ENCODE measurements at places on chromosomes 6 and 20. TPM values are rescaled to one million over a fixed set of nuclear protein-coding genes. Genes with fewer than 3 reads are reported as not detected.

DNA sequence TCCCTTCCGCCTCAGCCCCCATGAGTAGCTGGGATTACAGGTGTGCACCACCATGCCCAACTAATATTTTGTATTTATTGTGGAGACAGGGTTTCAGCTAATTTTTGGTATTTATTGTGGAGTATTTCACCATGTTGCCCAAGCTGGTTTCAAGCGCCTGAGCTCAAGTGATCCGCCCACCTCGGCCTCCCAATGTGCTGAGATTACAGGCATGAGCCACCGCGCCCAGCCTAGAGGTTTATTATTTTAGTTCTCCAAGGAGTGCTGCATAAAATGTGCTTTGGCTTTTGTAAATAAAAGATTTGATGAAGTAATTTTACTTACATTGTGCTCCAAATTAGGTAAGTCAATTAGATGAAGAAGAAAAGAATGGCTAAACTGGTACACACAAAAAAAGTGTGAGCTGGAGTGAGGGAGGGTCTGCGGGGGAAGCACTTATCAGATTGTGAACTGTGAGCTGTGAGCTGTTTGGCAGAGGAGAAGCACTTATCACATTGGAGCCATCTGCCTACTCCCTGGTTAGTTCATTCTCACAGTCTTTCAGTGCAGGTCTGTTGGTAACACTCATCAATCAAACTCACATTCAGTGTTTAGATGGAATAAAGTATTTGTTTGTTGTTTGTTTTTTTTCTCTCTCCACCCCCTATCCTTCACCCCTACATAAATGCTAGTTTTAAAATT, 398.0 kb downstream of the EPHA7 start:
- no peaks in the 10 kb centered on the region for H3K4me1 ChIP-seq
- H3K27ac ChIP-seq = no peak overlapping the region
- H3K36me3 ChIP-seq = no peaks in the 10 kb centered on the region
- H3K4me3 ChIP-seq = no peak overlapping the region
- DNase-seq = no peak

- no peak overlapping the region for H3K4me3 ChIP-seq
- H3K27me3 ChIP-seq = peaks cover 37% of the 10 kb centered on the region
- no peak overlapping the region for H3K27ac ChIP-seq
- no peaks in the 10 kb centered on the region for H3K36me3 ChIP-seq
These were observed 12.4 kb upstream of the F13A1 start for GRCh38 chr6:6332811-6333244.

- no peaks in the 10 kb centered on the region for H3K4me1 ChIP-seq
- peaks cover 2% of the 10 kb centered on the region for H3K27me3 ChIP-seq
- no peak for DNase-seq
- no peak overlapping the region for H3K4me3 ChIP-seq
- H3K36me3 ChIP-seq = no peaks in the 10 kb centered on the region
These were observed 35.5 kb upstream of the ZNF133 start for GRCh38 chr20:18252597-18253451.

GRCh38 chr20:5770987-5771318, 20.8 kb downstream of the SHLD1 start:
- H3K27me3 ChIP-seq = no peaks in the 10 kb centered on the region
- no peak overlapping the region for H3K4me3 ChIP-seq
- H3K4me1 ChIP-seq = peaks cover 2% of the 10 kb centered on the region
- no peak for DNase-seq
- peaks cover 21% of the 10 kb centered on the region for H3K36me3 ChIP-seq

Gene ZNF184
- 15.9 TPM for total RNA-seq

Gene FAM184A
- total RNA-seq = 4.1 TPM

All from mesothelial cell of epicardium (in vitro differentiated cells).